ENCODE measurements at places on chromosomes 6 and 20.
A peak's percentile ranks its signal among the peaks of the same experiment; 100 is the strongest.

GRCh38 chr6:111921103-111921502, 47.9 kb upstream of the FYN start:
- DNase-seq = no peak

GRCh38 chr6:16548121-16548520, 213.1 kb downstream of the ATXN1 start:
- no peak for DNase-seq

DNA sequence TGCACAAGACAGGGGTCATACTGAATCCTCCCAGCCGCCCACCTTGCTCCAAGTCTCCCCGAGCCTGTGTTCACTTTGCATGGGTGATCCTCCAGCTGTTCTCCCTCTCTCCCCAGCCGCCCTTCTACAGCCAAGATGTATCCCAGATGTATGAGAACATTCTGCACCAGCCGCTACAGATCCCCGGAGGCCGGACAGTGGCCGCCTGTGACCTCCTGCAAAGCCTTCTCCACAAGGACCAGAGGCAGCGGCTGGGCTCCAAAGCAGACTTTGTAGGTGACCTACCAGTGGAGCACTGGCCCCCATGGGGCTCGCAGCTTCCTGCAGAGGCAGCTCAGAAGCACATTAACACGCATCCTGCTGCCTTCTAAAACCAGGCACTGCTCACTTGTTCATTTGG, 14.6 kb upstream of the IFT52 start:
- DNase-seq = no peak

DNA sequence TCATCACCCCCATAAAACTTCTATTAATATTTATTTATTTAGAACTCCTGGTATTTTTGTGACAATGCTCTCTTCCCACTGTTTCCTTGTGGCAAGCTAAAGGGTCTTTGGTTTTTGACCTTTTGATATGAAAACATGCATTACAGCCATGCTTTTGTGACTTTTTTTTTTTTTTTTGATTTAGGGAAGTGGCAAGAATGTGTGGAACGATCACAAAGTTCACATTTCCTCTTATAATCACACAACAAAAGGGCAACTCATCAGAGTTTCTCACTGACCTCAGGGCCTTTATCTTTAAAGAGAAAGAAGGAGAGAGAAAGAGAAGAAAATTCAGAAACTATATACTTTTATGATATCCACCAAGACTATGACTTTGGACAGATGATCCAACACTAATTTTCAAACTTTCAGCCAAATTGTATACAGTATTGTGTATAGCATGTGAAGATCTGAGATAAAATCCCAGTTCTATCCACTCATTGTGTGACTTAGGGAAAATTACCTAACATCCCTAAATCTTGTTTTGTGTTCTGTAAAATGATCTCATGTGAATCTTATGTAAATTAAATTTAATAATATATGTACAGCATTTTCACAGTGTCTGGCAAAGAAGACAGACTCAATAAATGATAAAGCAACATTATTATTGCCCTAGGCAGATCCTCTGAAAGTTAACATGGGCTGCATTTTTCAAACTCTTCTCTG, 106.8 kb upstream of the MARCKS start:
- no peak for DNase-seq

DNA sequence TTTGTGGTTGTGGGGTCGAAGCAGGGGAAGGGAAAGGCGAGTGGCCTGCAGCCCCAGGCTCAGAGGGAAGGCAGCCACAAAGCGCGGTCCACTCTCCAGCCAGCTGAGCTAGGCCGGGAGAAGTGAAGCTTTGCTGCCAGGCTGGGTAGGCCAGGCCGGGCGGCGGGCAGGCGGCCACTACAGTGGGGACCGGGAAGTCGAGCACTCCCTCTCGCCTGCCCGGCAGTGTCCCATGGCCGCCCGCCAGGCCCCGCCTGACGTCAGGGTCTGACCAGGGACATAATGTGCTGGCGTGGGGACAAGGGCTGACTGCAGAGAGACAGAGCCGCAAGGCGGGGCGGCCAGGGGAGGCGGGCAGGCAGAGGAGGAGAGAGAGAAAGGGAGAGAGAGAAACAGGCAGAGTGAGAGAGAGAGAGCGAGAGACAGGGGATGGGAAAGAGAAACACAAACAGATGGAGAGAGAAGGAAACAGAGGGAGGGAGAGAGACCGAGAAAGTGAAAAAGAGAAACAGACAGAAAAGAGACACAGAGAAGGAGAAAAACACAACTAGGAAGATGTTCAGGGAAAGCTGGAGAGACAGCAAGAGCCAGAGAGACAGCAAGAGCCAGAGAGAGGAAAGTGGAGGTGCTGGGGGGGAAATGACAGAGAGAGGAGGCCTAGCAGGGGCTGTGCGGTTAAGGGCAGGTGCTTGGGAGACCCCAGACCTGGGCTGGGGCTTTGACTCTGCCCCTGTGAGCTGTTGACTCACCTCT, 94.5 kb upstream of the PTPN1 start:
- no peak for DNase-seq

DNA sequence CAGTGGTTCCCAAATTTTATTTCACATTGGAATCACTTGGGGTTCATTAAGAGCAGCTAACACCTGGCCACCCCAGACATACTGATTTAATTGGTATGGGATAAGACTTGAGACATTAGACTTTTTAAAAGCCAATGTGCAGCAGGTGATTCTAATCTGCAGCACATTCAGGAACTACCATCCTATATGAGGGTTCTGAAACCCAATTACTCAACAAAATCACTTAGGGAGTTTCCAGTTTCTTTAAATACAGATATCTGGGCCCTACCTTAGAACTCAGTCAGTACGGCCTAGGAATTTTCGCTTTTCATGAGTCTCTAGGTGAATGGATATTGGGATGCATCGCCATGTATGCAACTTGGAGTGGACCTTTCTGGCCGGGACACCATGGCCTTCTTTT, 24.0 kb upstream of the L3MBTL3 start:
- DNase-seq = no peak

GRCh38 chr6:35449287-35449881, 2.8 kb upstream of the FANCE start:
- peak; percentile 22 for DNase-seq

- no peak for DNase-seq
Observed at GRCh38 chr6:11961923-11962322, 50.2 kb upstream of the HIVEP1 start.

- no peak for DNase-seq
Observed at GRCh38 chr6:41647061-41647511, 8.8 kb downstream of the MDFI start.

GRCh38 chr6:170473301-170473717, 79.8 kb downstream of the PSMB1 start:
- no peak for DNase-seq

DNA sequence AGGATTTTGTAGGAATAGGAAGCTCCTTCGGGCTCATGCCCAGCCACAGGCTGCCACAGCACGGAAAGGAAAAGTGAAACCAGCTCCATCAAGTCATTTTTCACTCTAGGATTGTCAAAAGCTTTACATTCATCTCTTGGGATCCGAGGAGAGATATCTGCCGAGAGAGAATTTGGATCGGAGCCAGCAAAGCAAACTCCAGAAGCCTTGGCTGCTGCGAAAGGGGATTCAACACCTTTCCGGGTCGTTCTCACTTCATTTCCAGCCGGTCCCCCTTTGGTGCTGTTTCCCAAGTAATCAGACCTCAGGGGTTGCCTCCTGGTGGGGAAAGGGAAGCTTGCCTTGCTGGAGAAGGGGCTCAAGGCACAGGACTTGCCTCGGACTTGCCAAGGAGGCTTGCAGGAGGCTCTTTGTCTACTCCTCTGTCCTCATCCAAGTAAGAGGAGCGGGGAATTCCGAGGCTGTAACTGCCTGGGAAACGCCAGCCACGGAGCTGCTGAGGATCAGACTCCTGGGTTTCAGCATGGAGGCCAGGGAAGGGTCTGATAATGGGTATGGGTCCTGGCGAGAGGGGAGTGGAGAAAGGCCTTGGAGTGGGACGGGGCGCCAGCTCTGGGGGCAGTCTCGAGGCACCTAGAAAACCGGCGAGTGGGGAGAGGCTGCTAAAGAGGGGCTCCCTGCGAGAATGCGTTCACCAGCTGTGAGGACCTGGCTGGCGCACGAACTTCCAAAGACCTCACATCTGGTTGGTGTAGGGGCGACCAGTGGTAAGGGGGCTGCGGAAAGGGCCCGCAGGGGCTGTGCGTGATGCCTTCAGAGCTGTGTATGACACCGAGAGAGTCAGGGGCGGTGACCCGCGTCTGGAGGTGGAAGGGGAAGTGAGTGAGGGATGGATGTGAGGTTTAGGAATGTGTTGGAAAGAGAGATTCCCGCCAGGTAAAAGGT, 702 bp downstream of the ETV7 start:
- peak; percentile 11 for DNase-seq

- no peak for DNase-seq
Observed at GRCh38 chr6:4348462-4349112, 213.2 kb upstream of the ECI2 start.

DNA sequence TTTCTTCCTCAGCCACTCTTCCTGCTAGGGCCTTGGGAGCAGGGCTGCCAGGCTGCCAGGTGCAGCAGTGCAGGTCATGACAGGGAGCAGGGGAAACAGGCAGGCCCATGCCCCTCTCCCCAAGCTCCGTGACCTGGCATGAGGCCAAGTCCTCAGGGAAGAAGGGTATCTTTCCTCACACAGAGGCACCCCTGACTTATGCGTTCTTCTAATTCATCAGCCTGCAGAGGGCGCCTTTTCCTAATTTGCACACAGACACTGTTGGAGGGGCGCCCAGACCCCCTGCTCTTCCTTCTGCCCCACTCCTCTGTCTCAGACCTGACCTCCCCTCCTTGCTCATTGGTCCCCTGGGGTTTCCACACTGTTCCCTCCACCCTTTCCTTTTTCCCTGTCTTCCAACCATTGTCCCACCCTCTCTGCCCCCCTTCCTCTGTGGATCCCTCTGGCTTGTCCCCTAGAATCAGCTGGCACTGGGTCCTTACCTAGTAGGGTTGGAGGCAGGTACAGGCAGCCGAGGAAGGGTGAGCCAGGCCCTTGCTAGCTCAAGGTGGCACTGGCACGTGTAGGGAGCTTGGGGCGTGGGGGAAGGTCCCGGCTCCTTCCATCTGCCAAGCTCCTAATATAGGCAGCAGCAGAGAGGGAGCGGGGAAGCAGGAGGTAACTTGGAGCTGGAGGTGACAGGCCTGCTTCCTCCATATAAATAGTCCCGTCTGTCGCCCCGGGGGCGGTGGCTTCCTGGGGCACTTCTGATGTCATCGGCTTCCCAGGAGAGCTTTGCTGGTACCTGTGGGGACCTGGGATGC, 154.9 kb upstream of the MLN start:
- DNase-seq = no peak

DNA sequence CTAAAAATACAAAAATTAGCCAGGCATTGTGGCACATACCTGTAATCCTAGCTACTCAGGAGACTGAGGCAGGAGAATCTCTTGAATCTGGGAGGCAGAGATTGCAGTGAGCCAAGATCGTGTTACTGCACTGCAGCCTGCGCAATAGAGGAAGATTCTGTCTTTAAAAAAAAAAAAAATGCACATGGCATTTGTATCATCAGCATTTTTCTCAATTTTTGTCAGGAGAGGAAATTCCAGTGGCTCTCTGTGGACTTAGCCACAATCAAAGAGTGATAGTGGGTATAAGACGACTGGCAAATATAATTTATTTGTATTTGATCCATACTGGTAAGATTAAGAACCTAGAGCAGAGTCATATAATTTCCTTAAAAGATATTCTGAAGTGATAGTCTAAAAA, 28.6 kb downstream of the DEFB114 start:
- DNase-seq = no peak
